A172 (cell line): ENCODE measurements at places on chromosomes 5 and 9.

DNA sequence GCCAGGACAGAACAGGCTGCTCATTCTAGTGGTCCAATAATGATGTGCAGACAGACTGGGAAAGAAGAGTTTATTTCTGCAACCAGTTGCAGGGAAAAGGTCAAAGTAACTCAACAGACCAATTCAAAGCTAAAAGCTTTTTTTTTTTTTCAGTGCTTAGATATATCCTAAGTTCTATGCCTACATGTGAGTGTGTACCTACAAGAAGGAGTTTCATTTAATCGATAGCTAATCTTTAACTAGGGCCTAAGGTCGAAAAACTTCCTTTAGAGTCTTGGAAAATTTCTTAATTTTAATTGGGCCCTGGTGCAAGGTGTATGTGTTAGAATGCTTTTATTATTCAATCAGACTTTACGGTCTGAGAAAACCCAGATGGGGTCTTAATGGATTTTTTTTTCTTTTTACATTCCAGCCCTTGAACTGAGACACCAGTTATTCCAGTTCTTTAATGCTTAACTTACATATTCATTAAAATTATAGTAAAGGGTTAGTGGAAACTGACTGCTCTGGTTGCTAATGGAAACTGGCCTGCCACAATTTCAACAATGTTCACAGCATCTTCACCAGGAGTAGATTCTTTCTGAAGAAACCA, 365.3 kb downstream of the MTRR start:
- no peak for DNase-seq

GRCh38 chr9:129576546-129577543, 44.1 kb downstream of the C9orf50 start:
- DNase-seq = peak; percentile 62

- peak; percentile 77 for DNase-seq
These were observed 24.5 kb upstream of the MVB12B start for GRCh38 chr9:126301985-126302603.

GRCh38 chr5:42944989-42945388, 95.1 kb downstream of the ANXA2R start:
- DNase-seq = peak; percentile 97

- peak; percentile 1 for DNase-seq
These were observed 247.1 kb downstream of the SLCO4C1 start for GRCh38 chr5:102048940-102049339.

GRCh38 chr9:136531904-136532798, 13.7 kb downstream of the NOTCH1 start:
- DNase-seq = no peak

DNA sequence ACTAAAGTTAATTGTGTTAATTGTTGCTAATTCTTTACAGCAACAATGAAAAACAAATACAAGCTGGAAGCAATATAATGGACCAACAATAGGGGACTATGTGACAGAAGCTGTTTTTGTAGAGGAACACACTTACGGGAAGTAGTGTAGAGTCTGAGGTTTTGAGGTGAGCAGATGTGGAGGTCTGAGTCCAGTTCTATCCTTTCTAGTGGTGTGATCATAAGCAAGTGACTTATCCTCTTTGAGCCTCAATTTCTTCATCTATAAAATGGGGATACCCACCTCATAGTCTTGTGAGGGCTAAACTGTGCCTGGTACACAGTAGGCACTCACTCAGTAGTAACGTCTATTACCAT, 28.3 kb downstream of the ALG2 start:
- no peak for DNase-seq

- no peak for DNase-seq
These were observed 25.5 kb upstream of the B4GALT1 start for GRCh38 chr9:33192493-33193255.

DNA sequence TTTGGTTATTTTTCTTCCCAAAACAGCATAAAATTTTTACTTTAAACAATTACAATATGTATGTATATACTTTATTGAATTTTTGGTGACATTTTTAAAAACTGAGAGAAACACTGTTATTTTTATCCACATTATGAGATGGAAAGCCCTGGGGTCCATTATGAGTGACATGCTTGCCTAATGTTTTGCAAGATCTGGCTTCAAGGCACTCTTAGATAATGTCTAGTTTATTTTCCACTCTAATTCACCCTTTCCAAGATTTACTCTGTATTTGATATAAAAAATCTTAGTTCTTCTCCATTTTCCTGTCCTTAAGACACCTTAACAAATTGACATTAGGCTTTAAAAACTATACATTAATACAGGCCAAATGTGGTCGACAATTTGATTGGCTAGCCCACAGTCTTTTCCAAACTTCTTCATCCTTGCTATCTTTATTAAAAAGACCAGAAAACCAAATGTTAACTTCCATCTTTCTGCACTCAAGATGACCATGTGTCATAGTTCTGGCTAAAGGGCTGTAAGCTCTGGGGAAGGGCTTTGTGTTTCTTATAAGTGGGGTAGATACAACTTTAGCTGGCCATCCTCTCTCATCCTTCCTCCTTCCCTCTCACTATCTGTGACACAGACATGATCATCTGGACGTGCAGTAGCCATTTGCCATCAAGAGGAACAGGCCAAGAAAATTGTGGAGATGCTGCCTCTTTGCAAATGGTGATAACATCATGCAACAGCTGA, 561.1 kb downstream of the PDE4D start:
- no peak for DNase-seq

DNA sequence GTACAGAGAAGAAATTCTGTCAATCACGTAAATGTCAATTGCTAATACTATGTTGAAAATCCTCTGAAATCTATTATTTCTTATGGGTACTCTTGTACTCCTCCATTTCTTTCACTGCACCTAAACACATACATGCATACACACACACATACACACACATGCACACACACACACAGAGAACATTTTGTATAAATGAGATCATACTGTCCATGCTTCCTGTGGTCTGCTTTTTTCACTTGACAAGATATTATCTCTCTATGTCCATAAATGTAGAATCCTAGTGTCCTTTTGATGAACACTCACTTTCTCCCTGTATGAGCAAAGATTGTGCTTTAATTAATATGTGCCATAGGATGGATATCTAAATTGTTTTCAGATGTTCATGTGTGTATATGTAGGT, 32.7 kb upstream of the TLR4 start:
- no peak for DNase-seq

GRCh38 chr5:169702693-169703481, 65.8 kb downstream of the DOCK2 start:
- no peak for DNase-seq

DNA sequence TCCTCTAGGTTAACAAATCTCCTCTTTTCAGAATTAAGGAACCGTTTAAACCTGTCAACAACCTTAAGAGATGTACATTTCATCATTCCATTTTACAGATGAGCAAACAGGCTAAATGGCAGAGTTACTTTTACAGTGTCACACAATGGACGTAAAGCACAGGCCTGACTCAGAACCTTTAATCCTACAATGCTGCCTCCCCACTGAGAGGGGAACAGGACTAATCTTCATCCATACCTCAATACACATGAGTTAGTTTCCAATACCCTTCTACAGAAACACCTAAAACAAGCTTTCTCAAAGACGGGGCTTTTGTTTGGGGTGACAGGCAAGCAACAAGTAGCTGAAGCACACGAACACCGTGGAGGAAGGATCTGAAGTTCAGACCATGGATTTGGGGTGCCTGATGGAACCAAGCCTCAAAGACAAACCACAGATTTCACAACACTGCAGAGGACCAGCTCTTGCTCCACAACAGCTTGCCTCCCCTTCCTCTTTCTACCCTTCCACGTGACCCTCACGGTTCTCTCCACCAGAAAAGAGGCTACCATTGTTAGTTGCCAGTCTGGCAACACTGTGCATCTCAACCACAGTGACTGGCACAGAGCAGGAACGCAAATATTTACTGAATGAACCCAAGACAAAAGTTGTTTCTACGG, 1.8 kb downstream of the RNF130 start:
- no peak for DNase-seq
